ENCODE measurements at places on chromosomes 5 and 9.

- peak; percentile 64 for DNase-seq
Measured at GRCh38 chr9:132878695-132879456, at the start of gene SPACA9. TSS of gene SPACA9 (plus strand) at chr9:132878898. CDS start at chr9:132883948, 5,050 bp downstream.

DNA sequence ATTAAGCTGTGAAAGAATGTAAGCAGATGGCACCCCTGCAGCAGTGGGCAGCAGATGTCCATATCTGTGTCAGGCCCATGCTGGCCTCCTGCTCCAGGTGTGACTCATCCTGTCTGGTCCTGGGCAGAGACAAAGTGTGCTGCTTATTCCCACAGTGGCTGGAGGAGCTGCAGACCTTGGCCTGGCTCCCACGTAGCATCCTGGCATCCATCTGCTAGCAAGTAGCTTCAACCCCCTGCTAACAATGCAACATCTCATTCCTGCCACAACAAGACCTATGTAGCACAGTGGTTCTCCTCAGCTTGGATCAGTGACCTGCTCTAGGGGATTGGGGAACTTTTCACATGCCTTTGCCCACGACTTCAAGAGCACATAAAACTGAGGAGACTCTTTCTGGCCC, 126.4 kb upstream of the SLC12A2 start:
- DNase-seq = peak; percentile 85

DNA sequence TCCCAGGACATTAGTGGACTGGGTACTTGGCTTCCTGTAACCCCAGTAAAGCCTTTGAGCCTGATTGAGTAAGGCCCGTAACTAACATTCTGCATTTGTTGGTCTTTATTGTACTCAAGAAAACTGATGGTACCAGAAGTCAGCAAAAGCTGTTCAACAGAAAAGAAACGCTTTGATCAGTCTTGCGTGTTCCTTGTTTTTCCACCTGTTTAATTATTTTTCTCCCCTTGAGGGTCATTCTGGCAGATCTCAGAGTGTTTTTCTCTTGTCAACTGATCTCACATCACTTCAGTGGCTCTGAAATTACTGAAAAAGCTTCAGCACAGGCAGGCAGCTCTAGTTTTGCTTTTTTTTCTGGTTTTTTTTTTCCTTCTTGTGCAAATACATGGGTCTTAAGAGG, 6.1 kb upstream of the TMEM268 start:
- no peak for DNase-seq

DNA sequence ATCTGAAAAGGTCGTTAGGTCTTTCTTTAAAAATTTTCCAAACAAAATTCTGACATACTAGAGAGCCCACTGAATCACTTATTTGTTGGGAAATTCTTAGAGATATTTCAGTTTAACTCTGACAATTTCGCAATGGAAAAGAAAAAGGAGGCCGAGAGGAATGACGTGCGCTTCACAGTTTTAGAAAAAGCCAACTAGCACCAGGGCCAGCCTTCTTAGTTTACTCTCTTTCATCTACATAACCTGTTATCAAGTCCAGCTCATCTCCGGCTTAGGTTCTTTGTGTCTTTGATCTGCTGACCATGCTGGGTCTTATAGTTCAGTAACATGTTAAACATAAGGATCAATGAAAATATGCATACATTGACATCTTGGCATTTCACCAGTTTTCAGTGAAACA, 201.7 kb upstream of the TAS2R1 start:
- DNase-seq = peak; percentile 14

GRCh38 chr5:175922192-175922885, 45.8 kb downstream of the THOC3 start:
- DNase-seq = peak; percentile 96

DNA sequence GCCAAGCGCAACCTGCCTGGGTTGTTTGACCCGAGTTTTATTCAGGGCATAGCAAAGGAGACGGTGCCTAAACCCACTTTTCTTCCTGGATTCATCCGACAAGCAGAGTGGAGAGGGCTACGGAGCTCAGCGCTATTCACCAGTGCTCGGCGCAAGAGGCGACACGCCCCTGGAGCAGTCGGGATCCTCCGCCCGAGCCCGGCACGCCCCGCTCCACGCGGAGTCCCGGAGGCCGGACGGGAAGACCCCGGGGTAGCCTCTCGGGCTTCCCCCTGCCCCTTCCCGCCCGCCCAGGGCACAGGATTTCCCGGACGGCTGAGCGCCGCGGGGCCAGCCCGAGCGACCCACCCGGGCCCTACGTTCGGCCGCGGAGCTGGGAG, 427 bp downstream of the SERINC5 start:
- DNase-seq = peak; percentile 52

GRCh38 chr5:36079200-36079781, 12.6 kb upstream of the UGT3A2 start:
- DNase-seq = peak; percentile 52

DNA sequence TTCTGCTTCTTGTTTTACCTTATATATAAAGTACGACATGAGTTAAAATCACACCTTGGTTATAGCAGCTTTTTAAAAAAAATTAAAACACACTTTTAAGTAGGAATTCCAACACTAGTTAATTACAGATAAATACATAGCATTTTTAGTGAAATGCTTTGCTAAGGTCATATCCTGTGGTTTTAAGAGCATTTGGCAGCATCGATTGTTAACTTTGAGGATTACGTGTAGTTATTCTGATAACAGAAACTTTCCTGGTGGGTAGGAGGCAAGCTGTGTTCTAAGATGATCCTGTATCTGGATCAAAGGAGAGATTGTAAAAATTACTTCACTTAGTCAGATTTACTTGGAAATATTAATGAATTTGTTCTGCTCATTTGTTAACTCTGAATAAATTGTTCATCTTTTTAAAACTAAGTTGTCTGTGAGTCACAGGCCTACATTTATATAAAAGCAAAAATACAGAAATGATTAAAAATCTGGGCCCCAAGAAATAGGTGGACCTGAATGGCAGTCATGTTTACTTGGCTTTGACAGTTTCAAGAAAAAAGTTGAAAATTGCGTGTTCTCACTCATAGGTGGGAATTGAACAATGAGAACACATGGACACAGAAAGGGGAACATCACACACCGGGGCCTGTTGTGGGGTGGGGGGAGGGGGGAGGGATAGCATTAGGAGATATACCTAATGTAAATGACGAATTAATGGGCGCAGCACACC, 58.3 kb downstream of the TRIO start:
- DNase-seq = no peak

DNA sequence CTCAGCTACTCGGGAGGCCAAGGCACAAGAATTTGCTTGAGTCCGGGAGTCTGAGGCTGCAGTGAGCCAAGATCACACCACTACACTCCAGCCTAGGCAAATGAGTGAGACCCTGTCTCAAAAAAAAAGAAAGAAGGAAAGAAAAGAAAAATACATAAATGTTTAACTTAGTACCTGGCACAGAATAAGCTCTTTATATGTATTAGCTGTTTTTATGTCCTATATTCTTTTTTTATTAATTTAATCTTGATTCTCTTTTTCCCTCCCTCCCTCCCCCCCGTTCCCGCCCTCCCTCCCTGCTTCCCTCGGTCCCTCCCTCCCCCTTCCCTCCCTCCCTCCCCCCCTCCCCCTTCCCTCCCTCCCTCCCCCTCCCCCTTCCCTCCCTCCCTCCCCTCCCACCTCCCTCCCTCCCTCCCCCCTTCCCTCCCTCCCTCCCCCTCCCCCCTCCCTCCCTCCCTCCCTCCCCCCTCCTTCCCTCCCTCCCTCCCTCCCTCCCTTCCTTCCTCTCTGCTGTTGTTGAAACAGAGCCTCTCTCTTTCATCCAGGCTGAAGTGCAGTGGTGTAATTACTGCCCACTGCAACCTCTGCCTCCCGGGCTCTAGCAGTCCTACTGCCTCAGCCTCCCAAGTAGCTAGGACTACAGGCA, 135.8 kb upstream of the GRHPR start:
- no peak for DNase-seq

- DNase-seq = peak; percentile 38
Measured at GRCh38 chr5:156393980-156394379, 67.0 kb downstream of the SGCD start.

- DNase-seq = peak; percentile 60
Measured at GRCh38 chr5:154375329-154376008, 70.3 kb upstream of the SAP30L start.

DNA sequence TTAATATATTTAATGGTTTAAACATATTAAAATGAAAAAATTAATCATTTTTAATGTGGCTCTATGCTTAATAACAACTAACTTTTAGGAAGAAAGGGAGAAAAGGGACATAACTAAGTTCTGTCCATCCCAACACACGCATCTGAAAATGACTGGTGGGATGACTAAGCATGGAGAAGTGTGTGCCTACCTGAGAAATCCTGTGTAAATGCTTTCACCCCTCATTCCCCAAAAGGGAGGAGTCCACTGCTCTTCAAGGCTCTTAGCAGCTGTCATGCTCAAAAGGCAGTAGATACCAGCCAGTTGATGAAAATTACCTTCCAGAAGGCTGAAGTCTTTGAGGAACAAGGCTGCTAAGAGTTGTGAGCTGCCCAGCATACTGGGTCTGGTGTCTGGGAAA, 130.9 kb downstream of the NFIB start:
- no peak for DNase-seq

- DNase-seq = peak; percentile 93
Measured at GRCh38 chr9:72383978-72384709, 19.1 kb upstream of the ZFAND5 start.

- no peak for DNase-seq
Measured at GRCh38 chr9:31759703-31760102, 624.7 kb upstream of the ACO1 start.

- no peak for DNase-seq
Measured at GRCh38 chr9:4494806-4495205, 4.5 kb downstream of the SLC1A1 start.

GRCh38 chr5:54390015-54390414, 65.5 kb upstream of the HSPB3 start:
- peak; percentile 60 for DNase-seq

GRCh38 chr5:38845526-38846378, at the start of gene OSMR:
TSS of gene OSMR (plus strand) at chr5:38846012. CDS start at chr5:38869045, 23,033 bp downstream.
- peak; percentile 99 for DNase-seq

DNA sequence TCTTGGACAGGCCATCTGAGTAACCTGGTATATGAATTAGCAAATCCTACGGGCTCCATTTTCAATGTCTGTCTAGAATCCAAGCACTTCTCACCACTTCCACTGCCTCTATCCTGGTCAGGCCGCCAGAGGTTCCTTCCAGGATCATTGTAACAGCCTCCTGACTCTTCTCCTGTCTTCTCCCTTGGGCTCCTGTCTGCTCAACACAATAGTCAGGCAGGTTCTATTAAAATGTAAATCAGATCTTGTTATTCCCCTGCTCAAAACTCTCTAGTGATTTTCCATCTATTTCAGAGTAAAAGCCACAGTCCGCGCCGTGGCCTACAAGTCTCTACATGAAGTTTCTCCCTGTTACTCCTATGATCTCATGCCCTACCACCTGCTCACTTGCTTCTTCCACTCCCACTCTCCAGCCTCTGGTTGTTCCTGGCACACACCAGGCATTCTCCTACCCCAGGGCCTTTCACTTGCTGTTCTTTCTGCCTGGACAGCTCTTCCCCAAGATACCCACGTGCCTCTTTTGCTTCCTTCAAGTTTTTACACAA, 21.7 kb downstream of the ZNF366 start:
- DNase-seq = no peak

GRCh38 chr9:549455-549997, 292.0 kb upstream of the DMRT1 start:
- no peak for DNase-seq

DNA sequence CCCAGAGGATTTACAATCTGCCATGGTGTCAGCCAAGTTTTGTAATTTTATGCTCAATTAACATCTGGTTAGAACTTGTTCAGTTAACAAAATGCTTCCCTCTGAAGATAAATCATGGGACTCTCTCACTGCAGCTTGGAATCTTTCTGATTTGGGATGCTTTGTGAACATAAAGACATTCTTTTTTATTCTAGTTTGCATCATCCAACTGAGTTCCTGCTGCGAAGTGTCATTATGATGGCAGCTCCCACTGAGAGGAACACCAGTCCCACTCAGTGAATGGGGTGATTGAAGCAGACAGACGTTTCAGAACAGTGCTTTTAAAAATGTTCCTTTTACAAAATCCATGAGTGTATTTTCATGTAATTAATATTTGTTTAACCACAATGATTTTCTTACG, 863.8 kb downstream of the TLE4 start:
- no peak for DNase-seq

DNA sequence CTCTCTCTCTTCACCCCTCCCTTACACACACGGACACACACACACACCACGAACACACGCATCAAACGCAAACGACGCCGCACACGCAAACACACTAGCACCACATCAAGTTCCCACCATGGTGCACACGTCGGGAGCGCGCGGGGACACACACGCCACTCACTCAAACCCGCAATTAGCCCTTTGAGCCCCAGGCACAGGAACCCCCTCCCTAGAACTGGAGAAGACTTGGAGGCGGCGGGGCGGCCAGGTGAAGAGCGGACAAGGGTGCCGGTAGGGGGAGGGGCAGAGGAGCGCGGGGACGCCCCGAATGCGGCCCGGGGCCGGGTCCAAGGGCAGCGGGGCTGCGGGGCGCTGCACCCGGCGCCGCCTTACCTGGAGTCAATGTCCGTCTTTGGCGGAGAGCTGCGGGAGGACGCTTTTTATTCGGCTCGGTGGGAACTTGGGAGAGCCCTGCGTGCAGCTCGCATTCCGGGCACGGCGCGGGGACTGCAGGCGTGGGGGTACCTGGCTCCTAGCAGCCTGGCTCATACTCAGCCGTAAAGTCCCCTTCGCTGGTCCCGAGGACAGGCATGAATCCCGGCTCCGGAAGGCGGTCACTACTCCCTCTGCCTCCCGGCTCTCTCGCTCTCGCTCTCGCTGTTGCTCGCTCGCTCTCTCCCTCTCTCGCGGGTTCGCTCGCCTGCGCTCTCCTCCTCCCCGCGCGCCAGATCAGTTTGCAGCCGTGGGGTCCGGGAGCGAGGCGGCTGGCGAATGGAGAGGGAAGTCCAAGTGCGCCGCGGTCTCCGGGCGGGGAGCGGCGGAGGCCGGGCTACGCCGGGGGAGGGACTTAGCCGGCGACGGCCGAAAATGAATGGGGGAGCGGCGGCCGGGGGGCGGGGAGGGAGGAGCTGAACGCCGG, at the start of gene BRINP1:
TSS of gene BRINP1 (minus strand) at position 755 of the 901 bp plus-strand sequence. CDS start 56,080 bp downstream, outside the sequence.
- peak; percentile 19 for DNase-seq

DNA sequence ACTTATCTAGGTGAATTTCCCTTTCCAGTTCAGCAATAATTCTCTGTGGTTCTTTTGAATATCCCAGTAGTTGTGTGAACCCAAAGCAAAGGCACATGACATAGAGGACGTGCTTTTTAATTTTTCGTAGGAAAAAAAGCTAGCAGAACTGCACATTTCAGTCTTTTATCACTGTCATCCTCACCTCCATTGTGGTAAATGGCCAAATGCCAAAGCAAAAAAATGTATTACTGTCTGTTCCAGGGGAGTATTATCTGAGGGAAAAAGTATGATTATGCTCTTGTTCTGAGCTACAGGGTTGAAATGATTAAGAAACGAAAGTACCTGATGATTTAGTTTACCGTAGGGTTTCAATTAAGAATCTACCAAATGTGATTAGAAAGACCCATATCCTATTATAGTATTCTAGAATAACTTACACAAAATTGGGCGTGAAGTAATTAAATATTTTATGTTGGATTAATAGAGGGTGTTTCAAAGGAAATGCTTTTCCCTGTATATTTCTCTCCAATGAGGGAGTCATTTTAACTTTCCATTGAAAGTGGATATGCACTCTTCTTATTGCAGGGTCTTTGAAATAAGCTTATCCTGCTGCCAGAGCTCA, 62.7 kb downstream of the CAVIN4 start:
- no peak for DNase-seq
